Myometrial cell (primary cell): ENCODE measurements at places on chromosomes 11 and 22. TPM values are rescaled to one million over a fixed set of nuclear protein-coding genes. Genes with fewer than 3 reads are reported as not detected.

The TREH gene
- total RNA-seq = not detected in 2 replicates

The MLC1 gene
- 0.29 TPM in 1 of 2 replicates, not detected in the other for total RNA-seq

The DEUP1 gene
- total RNA-seq = not detected in 2 replicates

The PGA4 gene
- total RNA-seq = not detected in 2 replicates

The C11orf16 gene
- total RNA-seq = not detected in 2 replicates

The AQP11 gene
- total RNA-seq = under 0.01 and 2.8 TPM in 2 replicates

The MALAT1 gene
- 582 and 817 TPM in 2 replicates for total RNA-seq

The CSNK2A3 gene
- total RNA-seq = 1.1 and 1.2 TPM in 2 replicates

The CCDC116 gene
- total RNA-seq = not detected in 2 replicates

The SYTL2 gene
- 6.9 and 40.6 TPM in 2 replicates for total RNA-seq

The MISFA gene
- total RNA-seq = not detected in 2 replicates
